Glutamatergic neuron (in vitro differentiated cells): ENCODE measurements at places on chromosomes 2 and 18. TPM values are rescaled to one million over a fixed set of nuclear protein-coding genes. Genes with fewer than 3 reads are reported as not detected.

The MAP3K19 gene
- total RNA-seq: not detected

The NT5C1B gene
- total RNA-seq: not detected

The LRP1B gene
- 28.7 TPM for total RNA-seq

The CCDC74A gene
- 0.54 TPM for total RNA-seq

The SULT6B1 gene
- not detected for total RNA-seq

The ZSWIM2 gene
- total RNA-seq: not detected

The ATP6V1B1 gene
- total RNA-seq: not detected

- H3K27ac ChIP-seq: peak overlapping the region; percentile 79
- H3K4me1 ChIP-seq: peaks cover 30% of the 10 kb centered on the region
- peaks cover 17% of the 10 kb centered on the region for H3K27me3 ChIP-seq
- H3K36me3 ChIP-seq: peaks cover 7% of the 10 kb centered on the region
Observed at GRCh38 chr2:30234180-30234971, 3.0 kb downstream of the LBH start.

- no peak for DNase-seq
- no peak overlapping the region for H3K4me3 ChIP-seq
- H3K27me3 ChIP-seq: peaks cover 10% of the 10 kb centered on the region
- peaks cover 12% of the 10 kb centered on the region for H3K4me1 ChIP-seq
- no peaks in the 10 kb centered on the region for H3K36me3 ChIP-seq
- H3K27ac ChIP-seq: no peak overlapping the region
Observed at GRCh38 chr18:49754866-49755265, 58.5 kb downstream of the ACAA2 start.

DNA sequence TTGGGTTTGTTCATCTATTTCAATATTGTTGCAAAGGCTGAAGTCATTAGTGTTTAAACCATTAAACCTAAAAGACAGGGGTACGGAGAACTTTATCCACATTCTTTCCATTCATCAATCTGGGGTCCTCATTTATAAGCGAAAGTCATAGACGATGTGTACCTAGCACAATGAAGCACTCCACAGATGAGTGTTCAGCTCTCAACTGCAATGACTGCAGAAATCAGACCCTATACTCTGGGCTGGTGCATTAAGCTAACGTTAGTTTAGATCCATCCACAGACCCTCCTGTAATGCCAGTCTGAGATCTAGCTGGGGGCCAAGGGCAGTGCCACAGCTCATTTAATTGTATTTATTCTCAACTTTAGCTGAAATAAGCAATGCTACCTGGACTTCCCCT, 155.2 kb downstream of the AFF3 start:
- H3K4me1 ChIP-seq: peaks cover 29% of the 10 kb centered on the region
- peaks cover 3% of the 10 kb centered on the region for H3K27me3 ChIP-seq
- no peak overlapping the region for H3K27ac ChIP-seq
- no peak for DNase-seq

GRCh38 chr2:234191819-234192407, 141.4 kb downstream of the SPP2 start:
- no peak for DNase-seq
- H3K27me3 ChIP-seq: no peaks in the 10 kb centered on the region
- no peaks in the 10 kb centered on the region for H3K36me3 ChIP-seq
- no peak overlapping the region for H3K4me3 ChIP-seq
- H3K27ac ChIP-seq: no peak overlapping the region
- peaks cover 3% of the 10 kb centered on the region for H3K4me1 ChIP-seq

GRCh38 chr2:7034303-7034702, 117.1 kb downstream of the RNF144A start:
- H3K27me3 ChIP-seq: peaks cover 17% of the 10 kb centered on the region
- H3K4me3 ChIP-seq: no peak overlapping the region
- H3K4me1 ChIP-seq: peaks cover 25% of the 10 kb centered on the region
- H3K27ac ChIP-seq: peak overlapping the region; percentile 39

- peak overlapping the region; percentile 15 for H3K4me3 ChIP-seq
- no peaks in the 10 kb centered on the region for H3K36me3 ChIP-seq
- peaks cover 16% of the 10 kb centered on the region for H3K27me3 ChIP-seq
- H3K27ac ChIP-seq: no peak overlapping the region
Observed at GRCh38 chr2:73203055-73203681, 794 bp downstream of the NOTO start.

GRCh38 chr2:95110395-95110794, 11.2 kb downstream of the MRPS5 start:
- DNase-seq: no peak
- no peak overlapping the region for H3K27ac ChIP-seq
- H3K4me3 ChIP-seq: no peak overlapping the region
- no peaks in the 10 kb centered on the region for H3K4me1 ChIP-seq
- no peaks in the 10 kb centered on the region for H3K36me3 ChIP-seq

DNA sequence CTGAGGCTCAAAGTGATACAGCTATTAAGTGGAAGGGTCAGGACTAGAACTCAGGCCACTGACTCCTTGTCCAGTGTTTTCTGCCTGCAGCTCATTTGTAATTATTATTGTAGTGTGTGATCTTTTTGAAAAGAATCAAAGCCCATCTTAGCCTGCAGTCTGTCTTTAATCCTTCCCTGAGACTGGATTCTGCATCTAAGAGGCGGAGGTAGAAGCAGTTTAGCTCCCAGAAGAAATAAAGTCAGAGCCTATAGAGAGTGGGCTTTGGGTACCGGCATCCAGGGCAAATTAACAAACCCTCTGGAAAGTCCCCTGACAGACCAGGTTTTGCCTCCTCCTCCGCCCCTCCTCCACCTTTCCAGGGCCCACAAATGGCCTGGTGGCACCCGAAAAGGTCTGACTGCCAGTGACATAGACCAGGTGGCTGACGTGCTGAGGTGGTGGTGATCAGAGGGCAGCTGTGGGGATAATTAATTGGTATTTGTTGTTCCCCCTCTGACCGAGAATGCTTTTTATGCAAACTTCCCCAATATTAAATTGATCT, 2.2 kb upstream of the RAX start:
- peaks cover 17% of the 10 kb centered on the region for H3K27me3 ChIP-seq
- no peak overlapping the region for H3K27ac ChIP-seq
- DNase-seq: no peak
- H3K4me3 ChIP-seq: no peak overlapping the region
- H3K4me1 ChIP-seq: no peaks in the 10 kb centered on the region

GRCh38 chr2:229282758-229283546, 11.9 kb upstream of the PID1 start:
- H3K4me1 ChIP-seq: no peaks in the 10 kb centered on the region
- H3K4me3 ChIP-seq: no peak overlapping the region
- H3K36me3 ChIP-seq: no peaks in the 10 kb centered on the region
- H3K27me3 ChIP-seq: no peaks in the 10 kb centered on the region
- no peak for DNase-seq

DNA sequence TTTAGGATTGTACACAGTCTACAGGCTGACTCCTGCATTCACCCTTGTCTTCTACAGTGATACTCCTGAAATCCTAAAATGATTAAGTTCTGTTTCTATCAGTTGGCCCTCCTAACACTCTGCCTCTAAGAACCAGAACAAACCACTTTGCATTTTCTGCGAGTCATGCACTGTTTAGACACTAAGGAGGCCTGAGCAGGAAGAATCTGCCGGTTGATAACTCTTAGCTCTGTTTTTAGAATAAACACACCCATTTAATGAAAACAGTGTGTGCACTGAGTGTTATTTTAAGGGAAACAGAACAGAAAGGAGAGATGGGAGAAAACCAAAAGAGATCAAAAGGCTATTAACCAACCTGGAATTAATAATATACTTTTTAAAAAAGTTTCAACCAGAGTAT, 22.9 kb upstream of the SSB start:
- no peaks in the 10 kb centered on the region for H3K36me3 ChIP-seq
- H3K4me1 ChIP-seq: no peaks in the 10 kb centered on the region
- no peak overlapping the region for H3K4me3 ChIP-seq

DNA sequence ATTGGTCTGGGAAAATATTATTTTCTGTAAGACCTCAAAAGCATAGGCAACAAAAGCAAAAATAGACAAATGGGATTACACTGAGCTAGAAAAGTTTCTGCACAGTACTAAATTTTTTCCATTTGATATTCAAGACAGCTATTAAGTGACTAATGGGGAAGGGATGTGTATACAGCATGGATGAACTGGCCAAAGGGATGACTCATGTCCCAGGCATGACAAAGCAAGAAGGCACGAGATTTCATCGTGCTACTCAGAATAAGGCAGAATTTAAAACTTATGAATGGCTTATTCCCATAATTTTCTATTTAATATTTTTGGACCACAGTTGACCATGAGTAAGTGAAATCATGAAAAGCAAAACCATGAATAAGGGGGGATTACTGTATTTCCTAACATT, 1250.1 kb upstream of the GYPC start:
- no peak overlapping the region for H3K27ac ChIP-seq
- H3K4me3 ChIP-seq: no peak overlapping the region
- no peaks in the 10 kb centered on the region for H3K27me3 ChIP-seq
- H3K4me1 ChIP-seq: no peaks in the 10 kb centered on the region
- DNase-seq: no peak

DNA sequence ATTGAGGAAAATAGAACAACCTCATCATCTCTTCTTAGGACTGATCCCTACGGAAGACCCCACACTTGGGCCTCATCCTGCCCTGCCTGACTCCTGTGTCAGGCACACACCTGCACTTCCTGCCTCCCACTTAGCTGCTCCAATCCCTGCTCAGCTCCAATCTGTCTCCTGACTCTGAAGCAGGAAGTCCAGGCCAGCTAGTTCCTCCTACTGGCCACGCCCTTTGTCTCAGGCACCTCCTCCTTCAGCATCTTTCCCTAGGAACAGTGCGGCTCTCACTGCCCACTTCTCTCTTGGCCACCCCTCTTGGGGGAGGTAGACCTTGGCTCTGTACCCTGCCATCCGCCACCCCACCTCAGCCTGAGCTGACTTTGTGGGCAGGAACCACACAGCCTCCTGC, 135.8 kb downstream of the CELF4 start:
- H3K27ac ChIP-seq: no peak overlapping the region
- H3K4me3 ChIP-seq: no peak overlapping the region
- H3K27me3 ChIP-seq: peaks cover 3% of the 10 kb centered on the region
- H3K36me3 ChIP-seq: no peaks in the 10 kb centered on the region
- no peak for DNase-seq
- H3K4me1 ChIP-seq: peaks cover 11% of the 10 kb centered on the region

DNA sequence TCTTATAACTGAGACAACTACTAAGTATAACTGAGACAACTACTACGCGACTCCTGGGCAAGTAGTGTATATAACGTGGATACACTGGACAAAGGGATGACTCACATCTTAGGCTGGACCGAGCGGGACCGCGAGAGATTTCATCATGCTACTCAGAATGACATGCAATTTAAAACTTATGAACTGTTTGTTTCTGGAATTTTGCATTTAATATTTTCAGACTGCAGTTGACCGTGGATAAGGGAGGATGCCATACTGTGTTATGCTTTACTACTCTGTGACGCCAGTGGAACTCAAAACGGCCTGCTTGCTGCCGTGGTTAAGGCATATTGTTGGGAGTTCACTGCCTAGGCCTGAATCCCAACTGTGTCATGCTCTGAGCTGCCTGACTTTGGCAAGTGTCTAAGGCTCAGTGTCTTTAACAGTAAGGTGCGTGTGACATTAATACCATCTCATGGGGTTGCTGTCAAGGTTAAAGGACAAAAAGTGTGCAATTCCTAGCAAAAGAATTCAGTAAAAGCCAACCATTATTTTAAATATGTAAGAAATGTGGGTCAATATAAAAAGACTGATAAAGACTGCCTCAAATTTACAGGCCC, 64.6 kb downstream of the BMP10 start:
- no peak overlapping the region for H3K4me3 ChIP-seq
- H3K27ac ChIP-seq: no peak overlapping the region
- H3K36me3 ChIP-seq: no peaks in the 10 kb centered on the region
- H3K4me1 ChIP-seq: no peaks in the 10 kb centered on the region
- DNase-seq: no peak

DNA sequence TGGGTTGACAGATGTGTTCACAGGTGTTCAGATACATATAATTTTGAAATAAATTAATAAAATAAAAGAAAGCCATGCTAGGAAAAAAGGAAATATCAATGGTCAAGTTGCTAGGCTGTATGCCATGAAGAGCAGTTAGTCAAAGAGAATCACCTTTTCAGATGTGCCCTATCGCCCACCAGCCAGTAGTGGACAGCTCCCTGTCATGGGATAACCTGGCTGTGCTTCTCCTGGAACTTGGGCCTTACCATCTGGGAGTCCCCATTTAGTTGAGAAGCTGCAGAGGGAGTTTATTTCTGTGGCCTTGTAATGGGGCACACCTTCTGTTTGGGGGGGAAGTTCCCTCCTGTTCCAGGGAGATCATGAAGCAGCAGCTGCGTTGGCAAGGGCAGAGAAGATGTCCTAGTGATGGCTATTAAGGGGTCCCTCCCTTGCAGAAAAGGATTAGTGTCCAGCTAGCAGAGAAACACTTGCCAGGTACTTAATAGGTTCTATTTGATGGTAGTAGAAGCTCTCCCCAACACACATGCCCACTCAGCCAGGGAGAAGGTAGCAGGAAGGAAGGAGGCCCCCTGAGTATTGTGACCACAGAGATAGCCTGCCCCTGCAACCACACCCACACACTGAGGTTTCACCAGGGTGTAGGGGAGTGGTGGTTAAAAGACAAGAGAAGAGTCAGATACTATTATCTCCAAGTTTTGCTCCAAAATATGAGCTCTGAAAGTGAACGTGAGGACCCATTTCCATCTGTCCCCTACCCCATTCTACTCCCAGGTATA, 117.7 kb downstream of the B3GNT2 start:
- no peak for DNase-seq
- no peak overlapping the region for H3K27ac ChIP-seq
- no peaks in the 10 kb centered on the region for H3K27me3 ChIP-seq
- no peak overlapping the region for H3K4me3 ChIP-seq
- no peaks in the 10 kb centered on the region for H3K4me1 ChIP-seq
- H3K36me3 ChIP-seq: no peaks in the 10 kb centered on the region

DNA sequence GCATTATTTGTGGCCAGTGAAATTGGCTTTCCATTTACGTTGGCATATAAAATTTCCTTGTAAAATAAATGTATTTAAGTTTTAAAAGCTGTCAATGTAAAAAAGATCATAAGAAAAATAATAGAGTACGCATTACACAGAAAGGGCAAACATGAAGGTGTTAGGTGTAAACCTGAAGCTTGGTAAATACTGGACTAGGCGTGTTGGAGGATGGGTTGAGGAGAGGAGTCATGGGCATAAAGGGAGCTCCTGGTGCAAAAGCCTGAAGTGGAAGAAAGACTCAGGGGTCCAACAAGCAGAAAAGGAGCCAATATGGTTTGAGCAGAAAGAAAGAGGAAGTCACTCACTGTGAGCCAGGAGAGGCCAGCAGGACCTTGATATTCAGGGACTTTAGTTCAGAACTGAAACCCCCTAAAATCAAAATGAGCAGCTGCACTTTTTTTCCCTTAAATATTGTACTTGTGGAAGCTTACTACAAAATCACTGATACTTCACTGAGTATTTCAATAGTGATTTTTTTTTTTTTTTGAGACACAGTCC, 24.4 kb downstream of the SP5 start:
- DNase-seq: no peak
- H3K4me1 ChIP-seq: no peaks in the 10 kb centered on the region
- H3K4me3 ChIP-seq: no peak overlapping the region
- H3K27me3 ChIP-seq: peaks cover 3% of the 10 kb centered on the region
- H3K27ac ChIP-seq: no peak overlapping the region

- H3K27ac ChIP-seq: no peak overlapping the region
- DNase-seq: no peak
- H3K27me3 ChIP-seq: peaks cover 2% of the 10 kb centered on the region
- H3K4me3 ChIP-seq: no peak overlapping the region
Observed at GRCh38 chr2:124382067-124382618, 357.1 kb downstream of the CNTNAP5 start.

GRCh38 chr2:205892665-205893259, 193.2 kb downstream of the INO80D start:
- no peaks in the 10 kb centered on the region for H3K36me3 ChIP-seq
- H3K4me3 ChIP-seq: no peak overlapping the region
- peaks cover 4% of the 10 kb centered on the region for H3K27me3 ChIP-seq
- no peak for DNase-seq
- peaks cover 14% of the 10 kb centered on the region for H3K4me1 ChIP-seq
- H3K27ac ChIP-seq: no peak overlapping the region
